ENCODE measurements at places on chromosomes 5 and 9.

- DNase-seq: no peak
These were observed 174.5 kb upstream of the MAP3K1 start for GRCh38 chr5:56640763-56641406.

DNA sequence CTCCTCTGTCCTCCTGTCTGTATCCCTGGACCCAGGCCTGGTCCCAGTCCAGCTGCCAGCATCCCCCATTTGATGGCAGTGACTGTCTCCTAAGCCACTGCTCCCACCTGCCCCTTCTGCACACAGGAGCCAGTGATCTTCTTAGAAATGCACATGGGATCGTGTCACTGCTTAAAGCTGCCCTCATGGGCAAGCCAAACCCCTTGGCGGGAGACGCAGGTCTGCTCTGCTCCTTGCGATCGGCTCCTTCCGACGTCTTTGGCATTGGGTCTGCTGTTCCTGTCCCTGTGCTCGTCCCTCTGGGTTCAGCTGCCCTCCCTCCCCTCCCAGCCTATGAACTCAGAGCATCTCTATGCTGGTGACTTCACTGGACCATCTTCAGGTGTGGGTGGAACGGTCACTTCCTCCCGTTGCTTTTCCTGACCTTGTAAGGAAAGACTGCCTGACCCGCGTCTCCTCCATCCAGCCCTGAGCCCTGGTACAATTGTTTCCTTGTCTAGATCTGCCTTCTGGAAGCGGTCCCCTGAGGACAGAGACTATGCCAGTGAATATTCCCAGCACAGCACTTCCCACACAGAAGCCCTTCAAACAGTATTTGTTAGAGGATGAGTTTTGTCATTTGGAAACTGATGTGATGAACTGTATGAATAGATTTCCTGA is 116.5 kb downstream of the ZNF354C start:
- DNase-seq: no peak

DNA sequence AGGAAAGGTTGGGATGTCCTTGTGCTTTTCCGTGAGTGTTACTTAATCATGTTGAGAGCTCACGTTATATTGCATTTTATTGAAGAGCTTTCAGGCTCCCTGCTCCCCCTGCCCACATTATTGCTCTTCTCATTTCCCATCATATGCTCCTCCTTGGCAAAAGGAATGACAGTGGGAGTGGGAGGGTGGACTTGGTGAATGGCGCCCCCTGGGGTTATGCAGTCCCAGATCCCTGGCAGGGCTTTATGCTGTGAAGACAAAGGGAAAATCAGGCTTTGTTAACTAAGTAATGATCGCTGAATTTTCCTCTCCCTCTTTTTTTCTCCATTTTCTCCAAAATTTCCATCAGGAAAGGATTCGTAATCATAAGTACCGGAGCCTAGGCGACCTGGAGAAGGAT is 166.6 kb downstream of the SMARCA2 start:
- DNase-seq: no peak

DNA sequence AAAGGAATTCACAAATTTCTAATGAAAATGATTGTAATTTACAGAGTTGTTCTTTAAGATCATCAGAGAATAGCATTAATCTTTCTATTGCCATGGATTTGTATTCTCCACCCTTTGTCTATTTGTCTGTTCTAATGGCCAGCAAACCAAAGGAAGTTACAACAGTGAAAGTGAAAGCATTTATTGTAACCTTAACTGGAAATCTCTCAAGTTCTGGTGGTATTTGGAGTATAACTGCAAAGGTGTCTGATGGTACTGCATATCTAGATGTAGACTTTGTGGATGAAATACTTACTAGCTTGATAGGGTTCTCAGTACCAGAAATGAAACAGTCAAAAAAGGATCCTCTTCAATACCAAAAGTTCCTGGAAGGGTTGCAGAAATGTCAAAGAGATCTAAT is 21.7 kb downstream of the RMI1 start:
- DNase-seq: no peak

GRCh38 chr5:174045470-174046025 is at the start of gene NSG2:
Gene NSG2, plus strand, starts transcription at chr5:174045706. Its CDS starts 1,050 bp downstream, at chr5:174046756.
- DNase-seq: peak; percentile 94

GRCh38 chr9:70262948-70263347 is 4.2 kb downstream of the SMC5 start:
- no peak for DNase-seq

- no peak for DNase-seq
These were observed 30.5 kb downstream of the TLR4 start for GRCh38 chr9:117734523-117735314.

GRCh38 chr9:5931657-5932056 is 41.0 kb downstream of the MLANA start:
- no peak for DNase-seq

GRCh38 chr9:33254211-33254610 is 10.3 kb downstream of the BAG1 start:
- no peak for DNase-seq

DNA sequence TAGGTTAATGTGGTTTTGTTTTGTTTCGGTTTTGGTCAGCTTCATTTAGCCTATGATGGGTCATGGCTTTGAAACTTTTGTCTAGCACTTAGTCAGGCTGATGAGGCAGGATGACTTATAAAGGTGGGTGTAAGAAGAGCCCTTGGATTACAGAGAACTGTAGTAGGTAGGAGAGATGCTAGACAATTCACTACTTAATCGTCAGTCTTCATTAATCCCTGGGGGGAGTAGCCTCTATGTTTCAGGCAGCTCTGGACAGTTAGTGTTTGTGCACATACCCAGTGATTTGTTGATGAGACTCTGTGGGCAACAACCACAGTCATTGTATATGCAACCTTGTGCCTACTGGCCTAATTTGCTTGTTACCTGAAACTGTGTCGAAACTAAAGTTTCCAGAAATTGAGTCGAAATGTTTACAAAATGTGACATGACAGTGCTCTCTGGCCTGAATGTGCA is 113.3 kb downstream of the MTREX start:
- no peak for DNase-seq

GRCh38 chr5:150079909-150080461 is 6.4 kb downstream of the CSF1R start:
- no peak for DNase-seq

GRCh38 chr9:129240581-129241211 is 62.6 kb upstream of the IER5L start:
- no peak for DNase-seq

DNA sequence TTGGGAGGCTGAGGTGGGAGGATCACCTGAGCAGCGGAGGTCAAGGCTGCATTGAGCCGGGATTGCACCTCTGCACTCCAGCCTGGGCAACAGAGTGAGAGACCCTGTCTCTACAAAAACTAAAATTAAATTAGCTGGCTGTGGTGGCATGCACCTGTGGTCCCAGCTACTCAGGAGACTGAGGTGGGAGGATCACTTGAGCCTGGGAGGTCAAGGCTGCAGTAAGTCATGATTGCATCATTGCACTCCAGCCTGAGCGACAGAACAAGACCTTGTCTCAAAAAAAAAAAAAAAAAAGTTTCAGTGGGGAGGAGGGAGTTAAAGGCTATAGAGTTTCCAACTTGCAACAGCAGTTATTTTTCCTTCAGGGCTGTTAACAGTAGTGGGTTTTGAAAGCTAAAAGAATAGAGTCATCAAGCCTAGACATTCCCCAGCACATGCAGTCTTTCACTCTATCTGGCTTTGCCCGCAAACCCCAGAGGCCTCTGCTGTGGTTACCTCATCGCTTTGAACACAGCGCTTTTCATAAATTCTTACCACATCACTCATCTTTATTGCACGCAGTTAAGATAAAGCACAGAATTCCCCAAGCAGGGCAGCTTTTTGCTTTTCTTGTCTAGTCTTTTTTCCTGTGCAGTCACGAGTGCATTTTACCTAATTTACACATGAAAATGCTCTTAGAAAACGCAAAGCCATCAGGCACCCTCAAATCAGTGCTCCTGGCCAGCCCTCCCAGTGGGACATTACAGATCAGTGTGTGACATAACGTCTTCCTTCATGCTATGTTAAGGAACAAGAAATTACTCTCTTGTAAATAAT is 8.7 kb upstream of the SLC2A8 start:
- DNase-seq: no peak

- no peak for DNase-seq
These were observed 299.6 kb downstream of the EPB41L4A start for GRCh38 chr5:112119508-112119907.

GRCh38 chr5:119287547-119288111 is 68.2 kb upstream of the TNFAIP8 start:
- peak; percentile 45 for DNase-seq

- DNase-seq: no peak
These were observed 13.1 kb downstream of the LRRC26 start for GRCh38 chr9:137156567-137157375.

GRCh38 chr9:8826281-8826680 is 1026.7 kb upstream of the DMAC1 start:
- DNase-seq: no peak

GRCh38 chr9:89480825-89481537 is 16.9 kb downstream of the SEMA4D start:
- DNase-seq: no peak

- no peak for DNase-seq
These were observed 477.1 kb downstream of the AGTPBP1 start for GRCh38 chr9:85264695-85265094.

GRCh38 chr5:176361437-176362232 is at the start of gene KIAA1191:
Gene KIAA1191, minus strand, starts transcription at chr5:176361764. Its CDS starts 2,256 bp downstream, at chr5:176359508.
- peak; percentile 90 for DNase-seq

- peak; percentile 13 for DNase-seq
These were observed 383.5 kb downstream of the RASEF start for GRCh38 chr9:82679472-82679871.

GRCh38 chr9:26169708-26170107 is 491.5 kb upstream of the TUSC1 start:
- no peak for DNase-seq

- DNase-seq: no peak
These were observed 21.9 kb downstream of the PTGS1 start for GRCh38 chr9:122392714-122393113.

DNA sequence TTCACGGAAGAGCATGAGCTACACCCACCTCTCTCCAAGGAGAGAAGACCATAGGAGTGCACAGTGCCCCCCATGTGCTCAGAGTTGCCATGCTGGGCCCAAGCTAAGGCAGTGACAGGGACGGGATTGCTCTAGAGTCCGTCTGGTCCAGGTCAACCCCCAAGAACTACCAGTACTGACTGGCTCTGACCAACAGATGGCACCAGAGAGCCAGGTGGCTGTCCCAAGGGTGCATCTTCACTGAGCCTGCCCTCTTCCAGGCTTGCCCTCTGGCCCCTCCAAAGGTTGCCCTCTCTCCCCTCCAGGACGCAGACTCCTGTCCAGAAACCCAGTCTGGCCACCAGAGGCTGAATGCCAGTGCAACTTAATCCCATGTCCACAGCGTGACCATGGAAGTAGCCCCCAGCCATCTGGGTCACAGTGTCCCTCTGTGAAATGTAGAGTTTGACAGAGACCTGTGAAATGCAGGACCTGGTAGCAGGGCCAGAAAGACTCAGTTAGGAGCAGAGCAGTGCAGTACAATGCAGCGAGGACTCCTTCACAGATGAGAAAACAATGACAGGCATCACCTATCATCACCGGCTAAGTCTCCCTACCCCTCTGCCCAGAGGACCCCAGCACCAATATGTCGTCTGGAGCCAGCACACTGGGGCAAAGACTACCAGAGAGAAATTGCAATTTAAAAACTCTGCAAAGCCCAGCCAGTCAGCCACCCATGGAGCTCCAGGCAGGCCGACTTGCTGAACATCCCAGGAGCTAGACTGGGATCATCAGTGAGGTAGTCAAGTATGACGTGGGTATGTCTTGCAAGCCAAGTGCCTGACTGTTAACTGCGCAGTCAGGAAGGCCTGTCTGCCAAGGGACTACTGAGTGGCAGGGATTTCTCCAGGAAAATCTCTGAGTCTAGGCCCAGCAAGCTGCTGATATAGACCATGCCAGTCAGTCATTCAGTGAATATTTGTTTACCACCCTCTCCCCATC is 7.7 kb upstream of the SKP1 start:
- DNase-seq: peak; percentile 69

GRCh38 chr5:80192507-80193241 is 63.2 kb downstream of the SERINC5 start:
- DNase-seq: no peak

DNA sequence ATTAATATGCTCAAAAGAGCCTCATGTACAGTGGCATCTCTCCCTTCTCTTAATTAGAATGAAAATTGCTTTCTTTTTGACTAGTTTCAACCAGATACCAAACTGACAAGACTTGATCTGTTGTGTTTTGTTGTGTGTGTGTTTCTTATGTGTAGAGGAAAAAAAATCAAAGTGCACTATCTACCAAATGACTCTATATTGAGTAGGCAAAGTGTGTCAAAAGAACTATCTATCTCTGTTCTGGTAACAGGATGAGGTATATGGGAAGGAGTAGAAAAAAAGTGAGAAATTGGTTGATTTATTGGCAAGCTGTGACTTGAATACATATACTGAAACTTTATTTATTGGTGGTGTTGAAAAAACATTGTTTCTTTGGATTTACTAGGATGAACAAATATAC is 190.0 kb downstream of the SLF1 start:
- DNase-seq: no peak

GRCh38 chr5:96691503-96692303 is 29.5 kb downstream of the CAST start:
- no peak for DNase-seq

DNA sequence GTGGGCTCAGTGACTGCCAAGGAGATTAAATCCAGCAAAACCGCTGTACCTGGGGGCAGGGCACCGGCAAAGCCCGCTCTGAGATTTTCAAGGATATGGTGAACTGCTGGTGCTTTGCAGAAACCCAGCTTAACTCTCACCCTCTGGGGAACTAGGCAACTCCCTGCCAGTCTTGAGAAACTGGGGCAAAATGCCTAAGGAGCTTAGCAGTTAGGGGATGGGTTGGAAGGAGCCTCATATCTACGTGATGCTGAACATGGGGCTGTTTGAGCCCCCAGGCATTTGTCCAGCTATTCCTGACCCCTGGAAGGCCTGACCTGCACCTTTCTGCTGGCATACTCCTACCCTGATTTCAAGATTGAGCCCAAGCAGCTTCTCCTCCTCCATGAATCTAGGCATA is 108.6 kb upstream of the TBC1D2 start:
- DNase-seq: no peak

GRCh38 chr9:86645303-86645702 is 291.1 kb upstream of the TUT7 start:
- no peak for DNase-seq

GRCh38 chr5:8956659-8957058 is 589.2 kb downstream of the SEMA5A start:
- DNase-seq: no peak

DNA sequence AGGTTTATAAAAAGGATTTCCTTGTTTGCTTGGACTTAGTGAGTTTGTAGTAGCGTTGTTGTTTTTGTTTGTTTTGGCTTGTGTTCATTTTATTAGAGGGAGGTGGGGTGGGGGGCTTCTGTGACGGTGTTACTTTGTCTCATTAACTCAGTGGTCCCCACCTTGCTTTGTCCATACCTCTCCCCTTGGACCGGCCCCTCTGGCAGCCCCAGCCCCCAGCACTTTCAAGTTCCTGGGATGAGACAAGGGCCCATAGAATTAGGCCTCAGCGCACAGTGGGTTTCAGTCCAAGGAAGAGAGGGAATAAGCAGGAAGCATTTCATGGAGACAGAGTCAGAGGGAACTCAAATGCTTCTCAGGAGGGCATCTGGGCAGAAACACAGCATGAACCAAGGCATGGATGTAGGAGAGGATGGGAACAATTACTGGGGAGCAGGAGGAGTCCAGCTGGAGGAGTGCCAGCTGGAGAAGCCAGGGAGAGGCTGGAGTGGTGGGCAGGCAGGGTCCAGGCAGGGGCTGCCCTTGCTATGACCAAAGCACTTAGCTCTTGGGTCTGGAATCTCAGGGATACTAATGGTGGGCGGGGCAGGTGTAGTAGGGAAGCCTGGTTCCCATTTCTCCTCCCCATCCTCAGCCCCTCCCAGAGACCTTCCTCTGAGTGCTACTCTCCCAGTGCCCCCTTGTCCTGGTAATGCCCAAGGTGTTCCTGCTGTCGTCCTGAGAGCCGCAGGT is 23.5 kb upstream of the ENHO start:
- no peak for DNase-seq

- DNase-seq: no peak
These were observed 1835.2 kb upstream of the NUDT12 start for GRCh38 chr5:105397749-105398148.

Measured in SK-N-DZ (cell line).